Gastrocnemius medialis (tissue), 4 donors: ENCODE measurements at places on chromosomes 5 and 9.
A peak's percentile ranks its signal among the peaks of the same experiment; 100 is the strongest.

GRCh38 chr5:168314735-168315411 lies 23.4 kb downstream of the WWC1 start:
- DNase-seq = no peak
- H3K4me3 ChIP-seq = no peak overlapping the region
- no peaks in the 10 kb centered on the region for H3K4me1 ChIP-seq

GRCh38 chr9:114016101-114016500 lies 62.0 kb downstream of the AMBP start:
- no peaks in the 10 kb centered on the region for H3K36me3 ChIP-seq
- no peak overlapping the region for H3K4me3 ChIP-seq
- no peak overlapping the region for H3K27ac ChIP-seq
- no peaks in the 10 kb centered on the region for H3K4me1 ChIP-seq
- no peaks in the 10 kb centered on the region for H3K27me3 ChIP-seq

GRCh38 chr5:126937771-126938170 lies 92.6 kb downstream of the MARCHF3 start:
- no peak overlapping the region for H3K27ac ChIP-seq
- no peaks in the 10 kb centered on the region for H3K36me3 ChIP-seq
- DNase-seq = no peak
- no peaks in the 10 kb centered on the region for H3K27me3 ChIP-seq
- H3K4me3 ChIP-seq = no peak overlapping the region

- H3K36me3 ChIP-seq = no peaks in the 10 kb centered on the region
- H3K27ac ChIP-seq = no peak overlapping the region
- H3K4me3 ChIP-seq = no peak overlapping the region
- H3K27me3 ChIP-seq = no peaks in the 10 kb centered on the region
- H3K4me1 ChIP-seq = no peaks in the 10 kb centered on the region
These were observed 30.0 kb upstream of the MACIR start for GRCh38 chr5:103228588-103228987.

- DNase-seq = no peak
- H3K4me1 ChIP-seq = no peaks in the 10 kb centered on the region
- H3K27ac ChIP-seq = no peak overlapping the region
- no peaks in the 10 kb centered on the region for H3K27me3 ChIP-seq
- no peaks in the 10 kb centered on the region for H3K36me3 ChIP-seq
These were observed 150.1 kb downstream of the ATPSCKMT start for GRCh38 chr5:10099548-10099947.

DNA sequence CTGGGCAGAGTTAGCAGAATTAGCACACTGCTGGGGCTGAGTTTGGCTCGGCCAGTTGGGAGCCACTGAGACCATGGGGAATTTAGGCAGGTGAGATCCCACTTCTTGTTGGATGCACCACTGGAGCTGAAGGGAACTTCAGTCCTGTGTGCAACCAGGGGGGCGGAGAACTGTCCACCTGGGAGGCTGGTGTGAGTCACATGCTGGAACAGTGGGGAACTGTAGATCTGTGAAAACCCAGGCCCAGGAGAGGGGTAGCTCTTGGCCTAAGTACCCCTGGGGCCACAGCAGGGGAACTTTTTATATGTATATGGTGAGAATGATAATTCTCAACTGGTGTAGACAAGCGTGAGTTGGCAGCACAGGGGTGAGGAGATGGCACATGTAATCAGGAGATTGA lies 237.5 kb upstream of the KIF2A start:
- no peaks in the 10 kb centered on the region for H3K4me1 ChIP-seq
- no peak for DNase-seq
- H3K27ac ChIP-seq = no peak overlapping the region
- no peak overlapping the region for H3K4me3 ChIP-seq

GRCh38 chr5:133838286-133838685 lies 130.1 kb downstream of the C5orf15 start:
- H3K36me3 ChIP-seq = no peaks in the 10 kb centered on the region
- no peaks in the 10 kb centered on the region for H3K27me3 ChIP-seq
- H3K4me1 ChIP-seq = no peaks in the 10 kb centered on the region
- DNase-seq = no peak
- H3K4me3 ChIP-seq = no peak overlapping the region
- no peak overlapping the region for H3K27ac ChIP-seq

DNA sequence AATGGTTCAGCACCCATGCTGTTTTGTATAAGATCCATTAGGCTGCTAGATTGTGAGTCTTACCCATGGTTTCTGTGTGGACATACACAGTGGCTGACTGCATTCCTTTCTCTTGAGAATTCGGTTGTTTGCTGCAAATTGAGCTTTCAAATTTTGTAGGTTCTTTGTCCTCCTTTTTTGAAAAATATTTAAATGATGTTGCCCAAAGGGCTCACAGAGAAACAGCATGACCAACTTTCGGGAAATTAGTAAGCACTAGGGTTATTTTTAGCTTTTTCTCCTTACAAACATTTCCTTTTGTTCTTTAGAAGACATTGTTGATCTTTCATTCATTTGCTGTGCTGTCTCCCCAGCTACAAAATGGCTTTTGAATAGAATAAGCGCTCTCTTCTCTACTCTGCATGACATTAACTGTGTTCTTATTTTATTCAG lies 79.4 kb downstream of the NLN start:
- peaks cover 1% of the 10 kb centered on the region for H3K4me1 ChIP-seq
- no peak overlapping the region for H3K4me3 ChIP-seq
- no peak overlapping the region for H3K27ac ChIP-seq
- H3K36me3 ChIP-seq = no peaks in the 10 kb centered on the region

DNA sequence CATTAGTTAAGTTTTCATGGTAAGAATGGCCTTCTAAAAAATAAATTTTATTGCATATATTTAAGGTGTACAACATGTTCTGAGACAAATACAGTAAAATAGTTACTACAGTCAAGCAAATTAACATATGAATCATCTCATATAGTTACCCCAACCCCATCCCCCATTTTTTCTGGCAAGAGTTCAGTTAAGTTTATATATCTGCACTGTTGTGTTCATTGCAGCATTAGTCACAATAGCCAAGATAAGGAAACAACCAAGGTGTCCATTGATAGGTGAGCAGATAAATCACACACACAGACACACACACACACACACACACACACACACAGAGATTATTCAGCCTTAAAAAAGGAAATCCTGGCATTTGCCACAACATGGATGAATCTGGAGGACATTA lies 37.2 kb upstream of the OTULIN start:
- no peak overlapping the region for H3K27ac ChIP-seq
- no peaks in the 10 kb centered on the region for H3K4me1 ChIP-seq
- no peaks in the 10 kb centered on the region for H3K27me3 ChIP-seq

- no peak for DNase-seq
- no peak overlapping the region for H3K27ac ChIP-seq
- H3K27me3 ChIP-seq = no peaks in the 10 kb centered on the region
- peaks cover 5% of the 10 kb centered on the region for H3K4me1 ChIP-seq
- H3K4me3 ChIP-seq = no peak overlapping the region
- no peaks in the 10 kb centered on the region for H3K36me3 ChIP-seq
These were observed 16.7 kb downstream of the C9orf50 start for GRCh38 chr9:129604056-129604765.

DNA sequence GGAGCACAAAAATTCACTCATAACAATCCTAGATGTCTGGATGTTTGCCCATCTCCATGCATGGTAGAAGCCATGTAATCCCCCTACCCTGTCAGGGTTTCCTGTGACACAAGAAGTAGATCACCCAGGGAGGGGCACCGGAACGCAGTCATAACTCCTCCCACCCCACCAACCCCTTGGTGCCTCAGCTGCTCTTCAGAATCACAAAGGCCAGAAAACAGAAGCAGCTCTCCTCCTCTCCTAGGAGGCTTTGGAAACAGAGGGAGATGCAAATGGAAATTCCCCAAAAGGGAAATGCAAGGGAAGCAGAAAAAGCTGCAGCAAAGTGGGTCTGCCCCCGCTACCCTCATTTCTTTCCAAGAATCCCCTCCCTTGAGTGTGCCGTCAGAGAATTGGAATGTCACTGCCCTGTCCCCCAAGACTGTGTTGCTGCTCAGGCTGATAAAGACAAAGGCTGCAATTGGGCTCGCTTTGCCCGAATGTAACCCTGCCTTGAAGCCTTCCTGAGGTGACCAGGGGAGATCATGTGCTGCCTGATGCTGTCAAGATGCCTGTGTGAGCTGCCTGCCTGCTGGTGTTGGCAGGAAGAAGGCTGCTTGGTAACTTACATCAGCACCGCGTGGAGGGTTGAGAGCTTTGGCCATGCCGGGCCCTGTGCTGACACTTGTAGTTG lies 65.5 kb upstream of the ABCA1 start:
- peak; percentile 87 for DNase-seq
- H3K36me3 ChIP-seq = no peaks in the 10 kb centered on the region
- peak overlapping the region; percentile 91 for H3K27ac ChIP-seq
- H3K27me3 ChIP-seq = no peaks in the 10 kb centered on the region
- H3K4me1 ChIP-seq = peaks cover 38% of the 10 kb centered on the region
- H3K4me3 ChIP-seq = no peak overlapping the region
